Activated CD4-positive, alpha-beta T cell treated with anti-CD3 and anti-CD28 coated beads for 4 hours (primary cell): ENCODE measurements at places on chromosomes 2 and 18.

DNA sequence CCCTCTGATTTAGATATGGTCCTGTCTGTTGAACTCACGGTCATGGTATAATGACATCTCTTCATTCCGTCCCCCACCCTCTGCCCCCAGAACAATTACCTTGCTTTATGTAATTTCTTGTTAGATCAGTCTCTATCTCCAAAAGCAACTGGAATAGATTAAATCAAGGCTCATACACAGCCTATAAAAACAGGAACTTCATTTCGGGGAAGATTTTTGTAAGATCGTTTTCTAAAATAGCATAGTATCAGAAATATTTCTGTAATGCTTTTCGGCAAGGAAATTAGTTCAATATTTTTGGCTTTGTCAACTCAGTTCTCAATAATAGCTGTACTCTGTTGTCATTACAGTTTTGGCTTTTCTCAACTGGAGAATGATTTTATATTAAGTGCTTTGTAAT is 157.2 kb downstream of the FMNL2 start:
- DNase-seq = no peak

DNA sequence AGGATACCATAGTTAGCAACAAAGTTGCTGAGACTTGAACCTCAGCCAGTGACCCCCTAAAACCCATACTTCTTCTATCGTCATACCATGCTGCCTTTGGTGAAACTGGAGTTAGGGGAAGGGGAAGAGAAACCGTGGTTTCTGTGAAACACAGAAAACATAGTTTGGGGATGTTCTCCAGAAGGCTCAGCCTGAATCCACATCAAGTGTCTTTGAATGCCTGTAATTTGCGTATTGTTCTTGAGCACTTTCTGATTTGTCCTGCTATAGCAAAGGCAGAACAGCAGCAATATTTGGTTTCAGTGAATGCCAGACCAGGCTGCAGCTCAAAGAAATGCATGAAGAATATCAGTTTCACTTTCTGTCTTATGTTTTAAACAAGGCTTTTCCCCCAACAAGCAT is 258.7 kb downstream of the TTC32 start:
- no peak for DNase-seq

DNA sequence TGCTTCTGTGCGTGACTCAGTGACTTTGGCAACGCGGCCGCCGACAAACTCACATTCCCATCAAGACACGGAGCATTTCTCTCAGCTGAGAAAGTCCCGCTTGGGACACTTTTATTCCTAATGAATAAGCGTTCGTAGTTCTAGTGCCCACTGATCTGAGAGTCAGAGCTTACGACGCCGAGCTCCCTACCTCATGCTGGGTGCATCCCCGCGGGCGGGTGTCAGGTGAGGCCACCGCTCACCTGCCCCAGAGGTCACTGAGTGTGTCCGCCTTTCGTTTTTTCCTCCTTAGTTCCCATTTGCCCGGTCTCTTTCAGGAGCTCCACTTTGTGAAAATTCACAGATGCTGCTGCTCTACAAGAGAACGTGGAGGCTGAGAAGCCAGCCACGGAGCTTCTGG is 43.6 kb upstream of the TMEM18 start:
- no peak for DNase-seq

- DNase-seq = no peak
Measured at GRCh38 chr2:78686625-78687153, 338.8 kb upstream of the REG3G start.

DNA sequence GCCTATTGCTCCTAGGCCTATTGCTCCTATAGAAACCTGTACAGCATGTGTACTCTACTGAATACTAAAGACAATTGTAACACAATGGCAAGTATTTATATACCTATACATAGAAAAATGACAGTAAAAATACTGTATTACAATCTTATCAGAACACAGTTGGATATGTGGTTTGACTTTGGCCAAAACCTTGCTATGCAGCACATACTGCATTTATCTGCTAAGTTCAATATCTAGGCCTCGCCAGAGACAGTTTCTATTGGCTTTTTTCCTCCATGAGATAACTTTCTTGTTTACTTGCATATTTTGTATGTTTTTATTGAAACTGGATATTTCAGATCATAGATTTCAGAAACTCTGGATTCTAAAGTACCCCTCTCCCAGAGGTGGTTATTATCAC is 19.3 kb upstream of the TMEM87B start:
- no peak for DNase-seq

DNA sequence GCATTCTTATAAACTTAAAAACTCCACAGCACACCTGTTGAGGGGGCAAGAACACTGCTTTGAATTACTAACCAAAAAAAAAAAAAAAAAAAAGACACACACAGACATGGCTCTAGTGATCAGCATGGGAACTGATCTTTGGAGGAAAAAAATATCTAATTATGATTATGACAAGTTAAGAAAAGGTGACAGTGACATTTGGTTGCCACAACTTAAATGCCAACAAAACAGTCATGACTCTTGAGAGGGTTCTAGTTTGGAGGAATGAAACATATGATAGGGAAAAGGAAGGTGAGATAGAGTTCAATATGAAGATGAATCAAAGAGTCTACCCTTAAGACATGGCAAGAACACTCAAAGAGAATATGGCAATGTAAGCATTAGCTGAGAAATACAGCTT is 20.6 kb downstream of the USP37 start:
- DNase-seq = no peak
